ENCODE measurements at places on chromosomes 4 and X. TPM values are rescaled to one million over a fixed set of nuclear protein-coding genes. Genes with fewer than 3 reads are reported as not detected.

DNA sequence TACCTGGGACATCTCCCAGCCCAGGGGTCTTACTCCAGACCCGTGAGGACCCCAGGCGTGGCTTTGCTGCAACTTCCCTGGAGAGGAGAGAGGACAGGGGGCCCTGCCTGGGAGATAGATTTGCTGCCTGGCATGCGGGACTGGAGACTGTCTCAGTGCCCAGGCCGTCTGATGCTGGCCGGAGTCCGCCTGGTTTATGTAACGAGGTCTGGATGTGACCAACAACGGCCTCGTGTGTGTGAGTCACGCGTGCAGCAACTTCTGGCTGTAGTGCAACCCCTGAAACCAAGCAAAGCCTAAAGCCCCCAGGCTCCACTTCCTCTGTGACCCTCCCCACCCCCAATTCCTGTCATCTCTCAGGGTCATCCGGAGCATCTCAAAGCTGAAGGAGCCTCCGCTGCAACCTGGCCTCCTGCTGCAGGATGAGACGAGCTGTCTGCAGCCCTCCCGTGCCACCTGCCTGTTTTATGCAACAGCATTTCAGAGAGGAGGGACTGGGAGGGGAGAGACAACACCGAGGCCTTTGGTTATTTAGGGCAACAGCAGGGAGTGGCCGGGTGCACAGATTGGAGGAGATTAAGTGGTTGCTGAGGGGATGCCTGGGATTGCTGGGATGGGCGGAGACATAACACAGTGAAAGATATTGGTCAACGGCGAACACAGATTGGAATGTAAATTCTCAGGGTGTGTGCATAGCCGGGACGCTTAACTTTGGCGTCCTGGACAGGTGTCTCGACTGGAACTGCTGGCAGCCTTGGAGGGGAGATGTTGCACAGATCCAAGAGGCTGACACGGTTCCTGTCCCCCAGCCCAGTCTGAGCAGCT lies 16.0 kb downstream of the XG start:
- no peaks in the 10 kb centered on the region for H3K36me3 ChIP-seq
- peak; percentile 37 for DNase-seq
- peaks cover 26% of the 10 kb centered on the region for H3K4me1 ChIP-seq
- peaks cover 4% of the 10 kb centered on the region for H3K27me3 ChIP-seq
- H3K4me3 ChIP-seq, result no peak overlapping the region
- H3K27ac ChIP-seq, result no peak overlapping the region

DNA sequence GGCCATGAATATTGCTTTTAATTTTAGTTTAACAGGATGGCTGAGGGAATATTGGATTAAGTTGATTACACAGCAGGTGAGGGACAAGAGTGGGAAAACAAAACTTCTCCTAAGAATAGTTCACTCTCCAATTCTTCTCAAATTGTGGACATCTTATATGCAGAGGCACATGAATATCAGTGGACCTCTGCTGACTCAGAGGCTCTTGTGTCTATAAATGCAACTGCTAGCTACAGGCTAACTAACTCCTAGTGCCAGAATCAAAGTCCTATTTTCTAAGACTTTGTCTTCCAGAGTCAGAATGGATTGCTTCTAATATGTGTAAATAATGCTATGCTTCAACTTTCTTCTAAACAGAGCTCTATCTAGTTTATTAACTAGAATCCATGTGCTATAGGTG lies 175.8 kb downstream of the IL15 start:
- H3K4me3 ChIP-seq, result no peak overlapping the region
- H3K27me3 ChIP-seq, result no peaks in the 10 kb centered on the region
- no peaks in the 10 kb centered on the region for H3K4me1 ChIP-seq
- no peak overlapping the region for H3K27ac ChIP-seq

Gene SERTM2
- polyA plus RNA-seq, result not detected

- peaks cover 12% of the 10 kb centered on the region for H3K4me1 ChIP-seq
- H3K27ac ChIP-seq, result no peak overlapping the region
- H3K27me3 ChIP-seq, result no peaks in the 10 kb centered on the region
- H3K36me3 ChIP-seq, result no peaks in the 10 kb centered on the region
- no peak overlapping the region for H3K4me3 ChIP-seq
Measured at GRCh38 chr4:39591290-39591689, 47.4 kb downstream of the SMIM14 start.

Gene MAP9
- polyA plus RNA-seq, result not detected

Gene PHKA1
- polyA plus RNA-seq, result 6.8 TPM

GRCh38 chr4:89725268-89725667 lies 111.7 kb downstream of the SNCA start:
- H3K4me1 ChIP-seq, result no peaks in the 10 kb centered on the region
- H3K4me3 ChIP-seq, result no peak overlapping the region
- no peak for DNase-seq
- H3K27ac ChIP-seq, result no peak overlapping the region

DNA sequence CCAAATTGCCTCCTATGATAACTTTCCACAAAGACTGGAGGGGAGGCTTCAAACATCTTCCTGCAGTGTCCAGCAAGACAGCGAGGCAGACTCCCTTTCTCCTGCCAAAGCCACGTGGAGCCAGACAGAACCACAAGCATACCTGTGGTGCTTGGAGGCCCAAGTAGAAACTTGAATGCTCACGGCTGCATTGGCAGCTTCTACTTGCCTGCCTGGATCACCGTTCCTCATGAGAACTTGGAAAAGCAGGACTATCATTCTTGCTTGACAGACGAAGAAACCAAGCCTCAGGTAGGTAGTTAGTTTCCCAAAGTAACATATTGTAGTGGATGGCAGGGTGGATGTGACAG lies 216.3 kb upstream of the SFRP2 start:
- no peak overlapping the region for H3K27ac ChIP-seq
- DNase-seq, result no peak
- no peaks in the 10 kb centered on the region for H3K27me3 ChIP-seq
- no peaks in the 10 kb centered on the region for H3K36me3 ChIP-seq
- H3K4me1 ChIP-seq, result no peaks in the 10 kb centered on the region

DNA sequence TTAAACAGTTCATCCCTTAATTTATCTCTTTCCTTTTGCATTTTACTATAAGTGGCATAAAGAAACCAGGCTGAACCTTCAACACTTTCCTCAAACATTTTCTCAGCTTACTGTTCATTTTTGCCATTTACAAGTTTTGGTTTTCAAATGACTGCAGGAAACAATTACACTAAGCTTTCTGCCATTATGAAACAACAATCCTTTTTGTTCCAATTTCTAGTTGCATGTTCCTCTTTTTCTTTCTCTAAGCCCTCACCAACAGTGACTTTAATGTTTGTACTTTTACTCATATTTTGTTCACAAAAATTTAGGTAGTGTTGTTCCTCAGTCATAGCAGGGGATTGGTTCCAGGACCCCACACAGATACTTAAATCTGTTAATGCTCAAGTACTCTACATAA lies 1526.1 kb downstream of the STIM2 start:
- H3K4me3 ChIP-seq, result no peak overlapping the region
- H3K27me3 ChIP-seq, result no peaks in the 10 kb centered on the region
- no peak for DNase-seq

Gene NPY2R
- polyA plus RNA-seq, result not detected

DNA sequence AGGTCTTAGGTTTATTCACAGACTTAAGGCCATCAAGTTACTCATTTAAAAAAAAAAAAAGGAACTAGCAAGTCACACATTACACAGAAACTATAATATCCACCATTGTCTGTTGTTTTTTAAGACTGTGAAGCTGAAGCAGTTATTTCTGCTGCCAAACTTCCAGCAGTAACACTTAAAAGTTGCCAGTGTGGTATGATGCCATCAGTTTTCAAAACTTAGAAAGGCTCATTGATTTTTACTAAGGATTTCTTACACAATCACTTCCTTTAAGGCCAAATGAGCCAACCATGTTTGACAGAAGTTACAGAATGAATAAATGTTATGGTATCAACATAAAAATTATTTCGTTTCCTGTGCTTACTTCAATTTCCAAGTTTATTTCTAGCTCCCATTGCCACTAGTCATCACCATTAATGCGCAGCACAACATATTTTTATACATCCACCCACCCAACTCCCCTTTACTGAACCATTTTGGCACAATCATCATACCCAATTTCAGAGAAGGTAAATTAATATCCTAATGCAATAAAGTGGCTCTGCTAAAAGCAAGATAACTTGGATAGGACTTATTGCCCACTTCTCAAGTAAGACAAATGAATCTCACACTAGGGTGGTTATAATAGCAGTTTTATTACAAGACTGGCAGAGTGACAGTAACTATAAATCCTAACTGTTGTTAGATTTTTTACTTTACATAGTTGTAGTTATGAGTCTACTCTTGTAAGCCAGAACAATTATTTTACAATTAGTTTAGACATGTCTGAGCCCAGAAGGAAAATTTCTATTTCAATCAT lies 13.1 kb downstream of the PDGFC start:
- H3K4me1 ChIP-seq, result peaks cover 39% of the 10 kb centered on the region
- H3K27ac ChIP-seq, result no peak overlapping the region
- no peak overlapping the region for H3K4me3 ChIP-seq
- H3K36me3 ChIP-seq, result no peaks in the 10 kb centered on the region

GRCh38 chrX:132749406-132749805 lies 209.0 kb downstream of the HS6ST2 start:
- H3K4me3 ChIP-seq, result no peak overlapping the region
- no peaks in the 10 kb centered on the region for H3K36me3 ChIP-seq
- no peak for DNase-seq
- H3K4me1 ChIP-seq, result no peaks in the 10 kb centered on the region

Gene XPNPEP2
- polyA plus RNA-seq, result 1.8 TPM

Gene SUPT20HL1
- polyA plus RNA-seq, result not detected

GRCh38 chrX:82127228-82128123 lies 925.6 kb downstream of the SH3BGRL start:
- H3K4me3 ChIP-seq, result no peak overlapping the region
- H3K4me1 ChIP-seq, result no peaks in the 10 kb centered on the region
- no peak for DNase-seq

Gene FAT4
- 0.69 TPM for polyA plus RNA-seq

- DNase-seq, result no peak
- H3K36me3 ChIP-seq, result no peaks in the 10 kb centered on the region
- no peaks in the 10 kb centered on the region for H3K27me3 ChIP-seq
- no peak overlapping the region for H3K4me3 ChIP-seq
- H3K27ac ChIP-seq, result no peak overlapping the region
Measured at GRCh38 chrX:16014171-16014570, 109.2 kb upstream of the GRPR start.

Gene NXF2B
- not detected for polyA plus RNA-seq

Gene MSN
- polyA plus RNA-seq, result 0.15 TPM

DNA sequence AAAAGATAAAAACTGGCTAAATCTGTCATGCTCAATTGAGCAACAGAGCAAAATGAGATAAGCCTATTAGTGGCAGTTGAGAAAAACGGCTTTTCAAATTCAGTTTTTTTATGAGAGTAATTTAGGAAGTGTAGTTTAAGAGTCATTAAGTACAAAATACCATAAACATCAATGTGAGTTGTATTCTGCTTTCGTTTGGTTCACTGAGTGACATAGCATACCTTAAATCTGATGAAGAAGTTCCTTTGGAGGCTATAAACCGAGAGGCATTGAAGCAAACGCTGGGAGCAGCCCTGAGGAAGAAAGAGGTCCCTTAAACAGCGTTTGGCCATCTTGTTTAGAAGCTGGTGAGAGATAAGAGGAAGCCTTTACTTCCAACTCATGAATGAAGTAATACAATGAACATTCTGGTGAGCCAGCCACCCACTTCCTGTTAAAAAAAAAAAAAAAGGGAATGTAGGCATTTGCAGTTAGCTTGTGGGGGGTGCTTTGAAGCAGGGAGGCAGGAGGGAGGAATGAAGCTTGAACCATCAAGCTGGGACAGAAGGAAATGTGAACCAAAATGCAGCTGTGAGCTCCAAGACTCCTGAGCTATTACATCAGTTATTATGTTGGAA lies 132.3 kb downstream of the ZNF330 start:
- H3K27ac ChIP-seq, result no peak overlapping the region
- H3K36me3 ChIP-seq, result no peaks in the 10 kb centered on the region
- H3K4me1 ChIP-seq, result no peaks in the 10 kb centered on the region

Gene PCDH7
- polyA plus RNA-seq, result not detected

GRCh38 chrX:138745196-138745595 lies 33.7 kb upstream of the FGF13 start:
- DNase-seq, result peak; percentile 12
- H3K36me3 ChIP-seq, result no peaks in the 10 kb centered on the region
- no peak overlapping the region for H3K4me3 ChIP-seq
- H3K27ac ChIP-seq, result no peak overlapping the region
- H3K27me3 ChIP-seq, result no peaks in the 10 kb centered on the region
- H3K4me1 ChIP-seq, result no peaks in the 10 kb centered on the region

Gene DCAF12L1
- not detected for polyA plus RNA-seq

DNA sequence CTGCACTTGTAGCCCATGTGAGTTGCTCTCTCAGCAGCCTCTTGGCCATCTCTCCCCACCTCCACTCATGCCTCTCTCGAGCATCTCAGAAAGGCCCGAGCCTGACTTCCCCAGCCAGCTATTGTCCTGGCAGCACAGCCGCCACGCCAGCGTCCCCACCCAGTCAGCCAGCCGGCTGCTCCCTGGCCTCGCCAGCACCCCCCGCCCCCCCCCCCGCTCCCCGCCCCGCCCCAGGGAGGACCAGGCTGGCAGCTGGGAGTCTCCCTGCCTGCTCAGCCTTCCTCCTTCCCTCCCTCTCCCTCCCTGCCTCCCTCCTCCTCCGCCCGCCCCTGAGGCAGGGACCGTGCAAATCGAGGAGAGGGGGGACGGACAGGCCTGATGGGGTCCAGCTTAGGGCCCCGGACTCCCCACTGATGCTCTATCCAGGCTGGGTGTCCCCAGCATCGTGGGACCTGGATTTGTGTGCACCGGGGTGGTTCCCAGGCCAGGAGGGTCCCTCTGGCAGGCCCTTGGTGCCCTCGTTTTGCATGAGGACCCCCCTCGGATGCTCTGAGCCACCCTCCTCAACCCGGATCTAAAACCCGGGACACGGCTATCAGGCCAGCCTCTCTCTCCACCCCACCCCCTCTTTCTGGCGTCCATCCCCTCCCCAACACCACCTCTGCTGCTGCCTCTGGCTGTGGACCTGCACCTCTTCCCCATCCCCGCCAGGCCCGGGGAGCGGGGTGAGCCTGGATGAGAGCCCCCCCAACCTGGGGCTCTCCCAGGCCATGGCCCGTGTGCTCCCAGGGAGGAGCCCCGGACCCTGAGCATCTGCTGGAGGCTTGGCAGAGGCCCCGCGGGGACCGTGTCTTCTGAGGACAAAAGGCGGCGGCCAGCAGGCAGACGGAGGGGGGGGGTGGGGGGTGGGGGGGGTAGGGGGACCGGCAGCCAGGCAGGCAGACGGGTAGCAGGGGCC lies at the start of gene GPR173:
Gene GPR173 (plus strand): TSS at position 621 of the 958 bp plus-strand sequence. CDS start 27,833 bp downstream, outside the sequence.
- no peak for DNase-seq
- peak within 1 kb of the TSS; percentile 16 for H3K4me3 ChIP-seq
- no peak within 1 kb of the TSS for H3K27ac ChIP-seq
- H3K27me3 ChIP-seq, result no peaks in the 10 kb centered on the region
- H3K36me3 ChIP-seq, result no peaks in the 10 kb centered on the region

Gene SPATA4
- polyA plus RNA-seq, result not detected

DNA sequence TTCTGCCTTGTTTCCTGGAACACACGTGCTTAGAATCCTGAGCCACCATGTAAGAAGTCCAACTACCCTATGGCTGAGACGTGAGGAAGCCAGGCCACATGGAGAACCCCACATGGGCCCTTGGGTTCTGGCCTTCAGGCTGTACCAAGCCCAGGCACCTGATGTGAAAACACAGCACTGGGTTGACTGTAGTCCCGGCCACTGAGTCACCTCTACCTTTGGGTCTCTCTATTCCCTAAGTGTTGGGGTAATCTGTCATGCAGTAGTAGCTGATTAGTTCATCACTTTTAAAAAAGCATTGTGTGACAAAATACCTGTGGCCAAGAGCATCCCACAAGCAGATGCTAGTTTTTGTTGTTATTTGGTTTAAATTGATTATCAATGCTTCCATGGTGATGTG lies 24.3 kb downstream of the CFAP97 start:
- peaks cover 39% of the 10 kb centered on the region for H3K36me3 ChIP-seq
- H3K4me3 ChIP-seq, result no peak overlapping the region
- no peak overlapping the region for H3K27ac ChIP-seq
- no peak for DNase-seq
- H3K27me3 ChIP-seq, result no peaks in the 10 kb centered on the region
